ENCODE measurements at places on chromosomes 7 and 10.

DNA sequence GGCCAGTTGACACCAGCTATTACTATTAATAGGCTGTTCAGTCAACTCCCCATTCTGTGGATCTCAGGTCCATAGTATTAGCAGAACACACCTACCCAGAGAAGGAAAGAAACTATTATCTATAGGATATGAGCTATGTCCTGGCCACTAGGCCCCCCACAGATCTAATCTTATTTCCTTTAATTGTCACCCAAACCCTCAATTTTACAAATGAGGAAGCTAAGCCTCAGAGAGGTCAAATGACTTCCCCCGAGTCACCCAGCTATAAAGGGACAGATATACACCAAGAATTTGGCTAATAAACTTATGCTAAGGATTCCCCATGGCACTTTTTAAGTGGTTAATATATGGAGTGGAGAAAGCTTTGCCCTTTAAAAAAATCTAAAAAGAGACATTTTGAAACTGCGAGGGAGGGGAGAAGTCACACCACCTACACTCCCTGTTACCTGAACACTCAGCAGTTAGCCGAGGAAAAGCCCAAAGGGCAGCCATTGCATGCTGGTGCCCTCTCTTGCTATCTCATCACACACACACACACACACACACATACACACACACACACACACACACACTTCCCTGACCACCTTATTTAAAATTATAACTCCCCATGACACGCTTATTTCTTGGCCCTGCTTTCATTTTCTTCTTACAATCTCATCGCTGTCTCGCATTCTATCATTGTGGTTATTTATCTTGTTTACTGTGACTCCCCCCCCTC lies 157.0 kb upstream of the ADO start:
- no peak for DNase-seq

GRCh38 chr10:61903221-61903927 lies 1.9 kb downstream of the ARID5B start:
- DNase-seq = peak; percentile 52

DNA sequence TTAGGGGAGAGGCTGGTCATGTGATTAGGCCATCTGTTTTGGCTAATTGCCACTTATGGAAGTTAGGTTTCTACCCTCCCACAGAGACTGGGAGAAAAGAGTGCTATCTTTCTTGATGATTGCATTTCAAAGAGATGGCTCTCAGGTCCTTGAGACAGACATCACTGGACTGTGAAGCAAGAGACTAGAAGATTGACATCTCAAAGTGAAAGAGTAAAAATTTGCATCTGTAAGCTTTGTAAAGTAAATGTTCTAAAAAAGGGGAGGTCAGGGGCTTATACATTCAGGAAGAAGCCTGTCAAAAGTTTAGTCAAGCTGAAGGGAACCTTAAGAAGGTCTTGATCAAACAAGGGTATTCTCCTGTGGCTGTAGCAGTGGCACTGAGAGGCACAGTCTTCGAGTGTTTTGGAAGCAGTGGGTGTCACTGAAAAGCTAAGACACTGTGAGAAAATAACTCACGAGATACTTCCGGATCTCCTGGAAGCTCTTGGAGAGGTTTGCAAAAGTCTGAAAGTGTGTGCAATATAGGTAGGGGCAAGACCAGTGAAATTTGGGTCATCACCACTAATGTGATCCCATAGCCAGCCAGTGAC lies 342.1 kb downstream of the PHF14 start:
- DNase-seq = no peak

GRCh38 chr10:62057359-62057758 lies 155.9 kb downstream of the ARID5B start:
- DNase-seq = no peak

GRCh38 chr10:44193166-44193565 lies 191.7 kb downstream of the CXCL12 start:
- no peak for DNase-seq

GRCh38 chr7:34844406-34844805 lies 186.4 kb downstream of the NPSR1 start:
- no peak for DNase-seq

DNA sequence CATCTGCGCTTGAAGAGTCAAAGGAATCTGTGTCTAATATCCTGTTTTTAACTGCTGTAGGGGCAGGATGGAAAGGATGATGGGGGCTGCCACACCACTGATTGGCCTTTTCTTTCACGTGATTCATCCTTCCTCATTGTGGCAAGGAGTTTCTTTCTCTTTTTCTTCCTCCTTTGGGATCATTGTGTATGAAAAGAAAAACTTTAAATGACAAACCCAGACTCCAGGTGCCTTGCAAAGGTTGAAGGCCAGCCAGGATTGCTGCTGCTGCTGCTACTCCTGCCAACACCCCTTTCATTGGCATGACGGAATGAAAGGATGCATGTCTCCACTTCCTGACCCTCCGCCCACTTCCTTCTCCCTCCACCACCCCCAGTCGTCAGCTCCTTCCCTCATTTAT lies 6.5 kb upstream of the OIT3 start:
- no peak for DNase-seq

- no peak for DNase-seq
Observed at GRCh38 chr7:17786314-17786852, 153.9 kb downstream of the SNX13 start.

DNA sequence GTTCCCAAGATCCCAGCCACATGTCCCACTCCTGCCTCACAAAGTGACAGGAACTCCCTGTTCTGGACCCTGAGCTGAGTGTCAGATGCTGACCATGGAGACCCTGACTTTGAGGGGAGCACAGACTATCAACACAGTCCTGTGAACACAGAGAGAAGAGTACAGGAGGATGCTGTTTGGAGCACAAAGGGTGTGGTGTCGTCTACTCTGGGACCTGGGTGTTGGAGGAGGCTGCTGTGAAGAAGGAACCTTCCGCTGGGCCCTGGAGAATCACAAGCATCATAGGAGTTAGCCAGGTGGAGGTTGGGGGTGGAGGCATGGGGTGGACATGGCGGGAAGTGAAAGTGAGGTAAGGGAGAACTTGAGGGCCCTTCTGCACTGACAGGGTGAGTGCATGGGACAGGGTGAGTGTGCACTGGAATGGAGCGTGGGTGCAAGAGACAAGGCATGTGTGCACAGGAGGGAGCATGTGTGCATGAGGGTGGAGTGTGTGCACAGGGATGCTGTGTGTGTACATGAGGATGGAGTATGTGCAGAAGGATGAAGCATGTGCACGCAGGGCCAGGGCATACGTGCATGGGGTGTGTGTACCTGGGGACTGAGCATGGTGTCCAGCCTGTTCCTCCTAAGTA lies 70.7 kb upstream of the ANTXRL start:
- DNase-seq = no peak

- no peak for DNase-seq
Observed at GRCh38 chr10:69911613-69912528, 110.2 kb downstream of the COL13A1 start.

GRCh38 chr10:86064931-86065662 lies 301.5 kb downstream of the GRID1 start:
- no peak for DNase-seq

DNA sequence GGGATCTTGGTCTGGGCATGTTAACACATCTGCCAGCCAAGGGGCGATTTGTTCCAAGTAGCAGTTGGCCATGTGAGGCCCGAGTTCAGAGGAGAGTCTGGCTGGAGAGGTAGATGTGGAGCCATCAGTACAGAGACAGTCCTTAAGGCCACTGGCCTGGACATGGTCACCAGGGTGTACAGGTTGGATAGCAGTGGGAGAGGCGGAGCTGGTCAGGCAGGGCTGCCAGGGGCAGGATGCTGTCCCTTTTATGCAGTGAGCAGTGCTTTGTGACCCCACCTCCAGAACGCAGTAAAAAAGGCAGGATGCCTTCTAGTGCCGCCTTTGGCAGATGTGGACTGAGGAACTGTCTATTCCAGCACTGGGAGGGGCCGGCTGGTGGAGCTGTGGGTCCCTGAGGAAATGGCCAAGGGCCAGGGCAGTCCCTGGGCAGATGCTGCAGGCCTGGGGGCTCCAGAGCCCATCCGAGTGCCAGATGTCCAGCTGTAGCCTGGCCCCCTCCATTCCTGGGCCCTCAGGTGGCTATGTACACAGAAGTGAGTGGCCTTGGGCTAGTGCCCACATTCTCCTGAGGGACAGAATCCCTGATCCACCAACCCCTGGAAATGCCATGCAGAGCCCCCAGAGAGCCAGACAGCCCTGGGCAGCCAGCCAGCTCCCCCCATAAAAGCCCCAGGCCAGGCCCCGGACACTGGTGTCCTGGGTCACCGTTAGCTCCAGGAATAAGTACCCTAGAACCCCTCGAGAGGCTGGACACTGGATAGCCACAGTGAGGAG lies 17.2 kb upstream of the MYL7 start:
- no peak for DNase-seq

All from activated CD4-positive, CD25-positive, alpha-beta regulatory T cell (primary cell).